GM18507 (cell line): ENCODE measurements at places on chromosomes 13 and 19.

DNA sequence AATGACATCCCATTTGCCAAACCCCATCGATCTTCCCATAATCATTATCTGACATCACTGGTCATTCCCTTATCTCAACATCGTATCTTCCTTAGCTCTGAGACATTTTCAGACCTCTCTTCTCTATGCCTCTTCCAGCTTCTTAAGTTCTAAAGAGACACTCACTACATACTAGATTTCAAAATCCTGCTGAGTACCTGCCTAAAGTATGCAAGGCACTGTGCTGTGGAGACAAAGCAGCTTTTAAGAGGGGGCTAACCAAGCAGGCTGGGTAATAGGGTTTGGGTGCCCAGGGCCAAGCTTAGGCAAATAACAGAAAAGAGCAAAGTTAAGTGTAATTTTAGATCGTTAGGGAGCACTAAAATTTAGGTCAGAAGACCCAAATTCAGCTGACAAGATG, 3.4 kb upstream of the POMP start:
- DNase-seq = no peak

- no peak for DNase-seq
These were observed 9.3 kb downstream of the POU2F2 start for GRCh38 chr19:42122691-42123607.

GRCh38 chr13:54183166-54183565, 1154.6 kb downstream of the OLFM4 start:
- no peak for DNase-seq

- DNase-seq = no peak
These were observed 142.3 kb downstream of the SOX1 start for GRCh38 chr13:112209266-112209665.

DNA sequence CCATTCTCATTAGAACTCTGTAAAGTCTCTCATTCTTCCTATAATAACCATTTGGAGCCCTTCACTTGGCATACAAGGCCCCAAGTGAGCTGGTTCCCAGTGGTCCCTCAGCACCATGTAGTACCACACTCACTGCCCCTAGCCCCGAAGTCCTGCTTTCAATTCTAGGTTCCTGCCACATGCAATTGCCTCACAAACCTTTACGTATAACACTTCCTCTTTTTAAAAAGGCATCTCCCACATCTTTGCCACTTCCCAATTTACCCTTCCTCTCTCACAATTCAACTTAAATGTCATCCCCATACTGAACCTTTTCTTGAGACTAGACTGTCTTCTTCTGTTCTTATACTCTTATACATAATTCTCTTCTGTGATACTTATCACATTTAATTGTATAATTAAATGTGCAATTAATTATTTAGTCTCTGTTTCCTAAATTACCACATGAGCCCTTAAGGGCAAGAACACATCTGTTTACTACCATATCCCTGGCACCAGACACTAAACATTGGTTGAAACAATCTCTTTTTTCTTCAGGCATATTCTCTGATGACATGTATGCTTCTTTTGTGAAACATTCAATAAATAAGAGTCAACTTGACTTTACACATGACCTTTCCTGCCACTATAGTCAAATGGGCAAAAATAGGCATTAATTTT, 304.0 kb downstream of the SPRY2 start:
- DNase-seq = no peak

DNA sequence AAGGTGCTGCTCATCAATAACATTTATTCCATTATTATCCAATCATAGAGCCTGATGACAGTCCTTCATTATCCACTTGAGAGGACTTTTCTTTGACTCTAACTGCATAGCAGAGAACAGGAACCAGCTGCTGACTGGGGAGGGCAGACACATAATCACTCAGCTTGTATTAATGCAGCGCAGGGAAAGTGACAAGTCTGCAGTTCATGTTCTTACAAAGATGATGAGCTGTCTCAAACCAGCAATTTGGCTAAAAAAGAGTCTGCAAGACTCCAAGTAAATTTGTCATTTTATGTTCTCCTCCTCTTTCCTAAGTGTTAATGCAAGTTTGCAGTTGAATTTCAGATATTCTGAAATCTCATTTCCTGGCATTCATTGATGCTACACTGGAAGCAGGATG, 40.0 kb upstream of the CBY2 start:
- DNase-seq = no peak
